ENCODE measurements at places on chromosomes 16 and 17.

- DNase-seq = no peak
Measured at GRCh38 chr17:76679239-76679638, 31.5 kb downstream of the MXRA7 start.

DNA sequence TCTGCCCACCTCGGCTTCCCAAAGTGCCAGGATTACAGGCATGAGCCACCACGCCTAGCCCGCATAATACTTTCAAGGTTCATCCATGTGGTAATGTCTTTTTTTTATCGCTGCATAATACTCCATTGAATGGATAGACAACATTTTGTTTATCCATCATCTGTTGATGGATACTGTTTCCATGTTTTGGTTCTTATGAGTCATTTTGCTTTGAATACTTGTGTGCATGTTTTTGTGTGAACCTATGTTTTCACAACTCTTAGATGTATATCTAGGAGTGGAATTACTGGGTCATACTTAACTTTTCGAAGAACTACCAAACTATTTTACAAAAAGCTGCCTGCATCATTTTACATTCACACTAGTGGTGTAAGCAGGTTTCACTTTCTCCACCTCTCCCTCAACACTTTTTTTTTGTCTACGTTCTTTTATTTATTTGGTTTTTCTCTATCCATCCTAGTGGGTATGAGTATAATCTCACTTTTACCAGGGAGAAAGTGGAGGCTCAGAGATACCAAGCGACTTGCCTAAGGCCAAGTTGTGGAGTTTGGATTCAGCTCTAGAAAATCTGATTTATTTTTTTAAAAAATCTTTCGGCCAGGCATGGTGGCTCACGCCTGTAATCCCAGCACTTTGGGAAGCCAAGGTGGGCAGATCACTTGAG, 151.2 kb downstream of the CMIP start:
- no peak for DNase-seq

- no peak for DNase-seq
Measured at GRCh38 chr16:17069681-17070080, 401.1 kb downstream of the XYLT1 start.

GRCh38 chr17:65226227-65226626, 89.1 kb downstream of the RGS9 start:
- no peak for DNase-seq

GRCh38 chr17:37801171-37801570, 56.3 kb upstream of the HNF1B start:
- no peak for DNase-seq

Measured in neural crest cell (in vitro differentiated cells).